ENCODE measurements at places on chromosomes 2 and 18.

DNA sequence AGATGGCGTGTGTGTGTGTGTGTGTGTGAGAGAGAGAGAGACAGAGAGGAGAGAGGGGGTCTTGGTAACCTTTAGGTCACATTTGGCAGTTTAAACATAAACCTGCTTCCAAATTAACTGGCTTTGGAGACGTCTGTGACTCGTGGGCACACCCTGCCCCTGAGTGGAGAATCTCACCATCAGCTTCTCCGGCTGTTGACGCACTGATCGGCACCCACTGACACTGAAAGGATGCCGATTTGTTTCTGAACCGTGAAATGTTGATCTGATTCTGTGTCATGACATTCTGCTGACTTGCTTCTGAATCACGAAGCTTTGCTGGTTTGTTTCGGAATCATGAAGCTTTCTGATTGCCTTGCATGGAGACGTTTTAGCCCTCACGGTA lies 114.7 kb downstream of the RTP5 start:
- DNase-seq, result no peak

- DNase-seq, result no peak
Measured at GRCh38 chr2:46334389-46335271, 37.4 kb downstream of the EPAS1 start.

DNA sequence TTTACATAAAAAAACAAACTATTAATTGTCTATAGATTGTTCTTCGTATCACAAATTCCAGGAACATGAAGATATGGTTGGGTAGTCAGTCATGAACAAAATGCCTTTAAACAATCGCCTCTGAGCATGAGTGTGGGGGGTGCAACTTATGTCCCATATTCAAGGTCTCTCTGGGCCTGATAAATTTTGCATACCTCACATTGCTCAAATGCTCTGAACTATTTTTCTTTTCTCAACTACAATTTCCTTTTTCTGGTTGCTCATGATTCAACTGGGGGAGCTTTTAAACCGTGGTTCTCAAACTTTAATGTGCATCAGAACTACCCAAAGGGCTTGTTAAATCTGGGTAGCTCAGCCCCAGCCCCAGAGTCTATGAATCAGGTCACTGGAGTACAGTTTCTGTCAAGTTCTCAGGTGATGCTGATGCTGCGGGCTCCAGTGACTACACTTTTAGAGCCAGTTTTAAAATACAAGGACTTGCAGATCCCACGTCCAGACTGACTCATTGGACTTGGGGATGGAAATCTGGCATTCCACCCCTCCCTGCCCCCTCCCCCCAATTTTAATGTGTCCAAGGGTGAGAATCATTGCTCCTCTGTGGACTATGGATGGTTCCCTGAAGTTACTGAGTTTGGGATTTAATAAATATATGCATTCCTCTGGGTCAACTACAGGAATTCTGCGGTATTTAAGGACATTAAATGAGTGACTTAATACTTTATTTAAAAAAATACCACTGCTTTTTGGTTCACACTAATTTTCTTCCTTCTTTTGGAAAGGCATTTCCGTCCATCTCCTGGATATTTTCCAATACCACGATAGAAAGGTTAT lies 1.5 kb upstream of the GPD2 start:
- no peak for DNase-seq

DNA sequence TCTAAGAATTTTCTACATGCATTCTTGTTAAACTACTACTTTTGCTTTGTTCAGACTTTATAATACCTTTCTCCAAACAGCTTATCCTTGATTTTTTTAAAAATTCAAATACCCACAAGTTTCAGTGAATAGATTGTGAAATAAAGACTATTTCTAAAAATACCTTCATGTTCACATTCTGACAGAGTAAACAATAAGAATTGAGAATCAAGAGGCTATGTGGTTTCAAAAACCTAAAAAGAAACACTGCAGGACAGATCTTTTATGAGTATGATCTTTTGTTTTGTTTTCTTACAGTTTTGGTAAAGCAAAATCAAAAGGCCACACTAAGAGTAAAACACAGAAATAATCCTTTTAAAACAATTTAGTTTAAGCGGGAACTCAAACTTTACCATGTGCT lies 21.2 kb downstream of the ALS2 start:
- no peak for DNase-seq

GRCh38 chr2:120419073-120419472 lies 73.1 kb downstream of the INHBB start:
- DNase-seq, result no peak

- DNase-seq, result no peak
Measured at GRCh38 chr2:28809927-28810326, 707 bp upstream of the SPDYA start.

DNA sequence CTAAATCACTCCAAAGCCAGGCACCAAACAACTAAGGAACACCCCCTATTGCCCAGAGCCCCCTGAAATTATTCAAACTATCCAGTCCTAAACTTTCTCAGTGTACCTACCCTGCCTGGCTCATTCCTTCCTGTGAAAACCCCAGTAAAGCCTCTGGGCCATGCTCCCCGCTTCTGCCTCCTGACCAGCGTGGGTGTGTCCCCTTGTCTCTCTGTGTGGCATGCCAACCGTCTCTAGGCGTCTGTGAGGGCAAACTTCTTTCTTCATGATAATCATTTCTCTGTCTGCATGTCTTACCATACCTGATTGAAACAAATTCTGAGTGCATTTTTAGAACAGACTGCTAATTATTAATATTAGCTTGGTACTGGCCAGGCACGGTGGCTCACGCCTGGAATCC lies 109.0 kb upstream of the MSH2 start:
- DNase-seq, result no peak

- no peak for DNase-seq
Measured at GRCh38 chr18:10201659-10202058, 252.8 kb upstream of the APCDD1 start.

- no peak for DNase-seq
Measured at GRCh38 chr2:24544456-24545115, 53.5 kb downstream of the NCOA1 start.

DNA sequence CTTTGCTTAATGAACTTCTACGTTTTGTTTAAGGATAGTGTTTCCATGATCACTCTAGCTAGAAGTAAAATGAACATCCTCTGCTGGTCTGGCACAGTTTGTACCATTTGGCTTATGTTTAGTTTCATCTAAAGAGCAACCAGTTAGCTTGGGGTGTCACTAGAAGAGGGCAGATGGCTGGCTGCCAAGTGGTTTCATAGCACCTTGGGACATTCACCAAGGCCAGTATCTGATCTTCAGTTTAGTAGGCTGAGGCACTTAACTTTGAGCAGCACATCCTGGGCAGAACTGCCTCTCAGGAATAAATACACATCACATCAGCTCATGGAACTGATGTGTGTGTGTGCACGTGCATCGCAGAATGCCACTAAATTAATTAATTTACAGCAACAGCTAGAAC lies 68.4 kb downstream of the NXPH2 start:
- no peak for DNase-seq

GRCh38 chr2:1862608-1863280 lies 118.4 kb upstream of the PXDN start:
- no peak for DNase-seq

DNA sequence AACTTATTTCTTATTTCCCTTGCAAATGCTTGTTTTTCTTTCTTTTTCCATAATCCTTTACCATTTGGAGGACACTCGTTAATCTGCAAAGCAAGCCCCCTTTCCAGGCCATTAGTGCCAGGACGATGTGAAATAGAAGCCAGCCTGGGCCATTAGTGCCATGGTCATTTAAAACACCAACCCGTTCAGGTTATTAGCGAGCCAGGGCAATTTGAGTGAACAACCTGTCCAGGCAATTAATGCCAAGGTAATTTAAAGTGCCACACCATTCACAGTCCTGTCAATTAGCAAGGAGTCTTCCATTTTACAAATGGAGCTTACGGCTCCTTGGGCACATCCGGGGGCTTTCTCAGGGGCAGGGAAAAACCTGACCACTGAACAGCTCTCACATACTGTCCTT lies 370.6 kb downstream of the HRH4 start:
- DNase-seq, result no peak

- DNase-seq, result no peak
Measured at GRCh38 chr2:39020383-39020782, 100.5 kb downstream of the SOS1 start.

DNA sequence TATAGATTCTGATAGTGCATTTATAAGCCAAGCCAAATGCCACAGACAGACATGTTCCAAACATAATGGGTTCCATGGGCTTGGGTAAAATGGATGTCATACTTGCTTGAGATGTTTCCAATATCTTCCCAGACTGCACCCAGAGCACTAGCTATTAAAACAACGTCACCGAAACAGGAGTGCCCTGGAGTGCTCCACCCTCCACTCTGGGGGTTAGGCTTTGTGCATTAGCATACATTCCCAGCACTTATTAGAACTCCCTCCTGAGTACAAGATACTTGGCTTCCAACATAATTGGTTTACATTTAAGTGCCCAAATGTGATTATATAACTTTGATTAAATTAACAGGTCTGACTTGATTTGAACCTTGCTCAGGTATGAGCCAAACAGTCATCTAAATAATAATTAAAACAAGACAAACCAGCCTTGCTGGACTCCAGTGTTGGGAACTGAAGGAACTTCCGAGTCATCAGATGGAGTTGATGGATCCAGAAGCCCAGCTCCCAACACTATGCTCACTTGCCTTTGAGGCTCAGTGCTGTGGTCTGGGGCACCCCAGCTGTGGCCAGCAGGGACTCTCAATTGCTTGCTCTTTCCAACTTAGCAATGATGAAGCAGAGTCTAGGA lies 60.5 kb upstream of the LGALSL start:
- DNase-seq, result no peak

DNA sequence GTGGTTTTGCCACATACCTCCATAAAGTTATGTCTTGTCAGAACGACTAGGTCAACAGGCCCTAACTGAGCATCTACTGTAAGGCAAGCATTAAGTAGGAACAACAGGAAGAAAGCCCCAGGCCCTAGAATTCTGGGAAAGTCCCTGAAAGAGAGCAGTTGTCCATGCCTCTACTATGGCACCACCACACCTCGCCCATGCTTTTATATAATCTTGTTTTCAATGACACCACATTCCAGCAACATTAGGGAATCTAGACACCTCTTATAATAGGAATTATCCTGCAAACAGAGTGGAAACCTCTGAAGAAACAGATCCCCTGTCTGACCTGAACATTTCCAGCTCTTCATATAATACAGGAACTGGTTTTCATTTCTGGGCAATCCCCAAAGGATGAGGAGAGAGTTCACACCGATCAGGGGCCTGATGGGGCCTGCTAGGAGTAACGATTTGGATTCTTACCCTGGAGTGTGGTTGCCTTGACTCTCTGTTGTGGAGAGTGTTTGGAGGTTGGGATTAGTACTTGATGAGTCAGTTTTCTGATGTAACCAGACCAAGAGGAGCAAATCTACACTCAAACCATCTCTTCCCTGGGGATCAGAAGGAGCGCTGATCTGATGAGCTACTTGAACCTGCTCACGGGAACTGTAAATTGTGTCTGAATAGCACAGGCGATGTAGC lies 31.9 kb upstream of the CEP68 start:
- no peak for DNase-seq

DNA sequence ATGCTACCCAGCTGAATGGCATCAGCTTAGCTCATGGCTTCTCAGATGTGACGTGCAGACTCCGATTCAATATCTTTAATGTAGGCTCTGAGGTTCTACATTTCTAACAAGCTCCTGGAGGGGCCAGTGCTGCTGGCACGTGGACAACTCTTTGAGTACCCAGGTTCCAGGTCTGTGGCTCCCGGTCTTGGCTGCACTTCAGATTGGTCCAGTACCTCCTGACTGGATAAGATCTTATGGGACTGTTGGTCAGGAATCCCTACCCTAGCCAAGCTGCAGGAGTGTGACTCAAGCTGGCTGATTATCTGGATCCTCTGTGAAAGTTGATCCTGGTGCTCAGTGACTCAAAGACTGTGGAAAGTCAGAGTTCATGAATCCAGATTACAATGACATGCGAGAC lies 222.1 kb downstream of the ANKRD30B start:
- no peak for DNase-seq

- no peak for DNase-seq
Measured at GRCh38 chr18:8153887-8154583, 455.2 kb upstream of the RAB12 start.

DNA sequence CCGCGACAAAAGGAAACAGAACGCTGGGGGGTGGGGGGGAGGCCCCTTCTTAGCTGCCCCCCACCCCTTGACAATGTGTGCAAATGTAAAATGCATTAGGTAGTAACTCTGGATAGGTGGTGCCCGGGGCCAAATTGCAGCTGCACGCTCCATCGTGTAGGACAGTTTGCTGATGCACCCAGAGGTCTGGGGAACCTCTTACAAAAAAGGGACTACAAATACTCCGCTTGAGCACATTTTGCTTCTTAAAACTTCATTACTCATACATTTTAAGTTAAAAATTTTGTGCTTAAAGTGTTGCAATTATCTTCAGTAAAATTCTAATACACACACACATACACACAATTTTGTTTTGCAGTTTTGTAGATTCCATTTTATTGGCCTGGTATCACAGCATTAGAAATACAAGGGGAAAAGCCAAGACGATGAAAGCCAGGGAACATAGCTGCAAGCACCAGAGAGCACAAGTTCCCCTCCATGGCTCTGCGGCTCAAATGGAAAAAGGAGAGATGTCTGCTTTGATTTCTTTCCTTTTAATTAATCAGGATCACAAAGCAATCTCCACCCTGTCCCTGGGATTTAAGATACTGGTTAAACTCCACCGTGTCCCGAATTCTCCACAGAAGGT lies 582.1 kb downstream of the ZEB2 start:
- no peak for DNase-seq

GRCh38 chr18:50432915-50433314 lies 58.1 kb downstream of the SKA1 start:
- no peak for DNase-seq

DNA sequence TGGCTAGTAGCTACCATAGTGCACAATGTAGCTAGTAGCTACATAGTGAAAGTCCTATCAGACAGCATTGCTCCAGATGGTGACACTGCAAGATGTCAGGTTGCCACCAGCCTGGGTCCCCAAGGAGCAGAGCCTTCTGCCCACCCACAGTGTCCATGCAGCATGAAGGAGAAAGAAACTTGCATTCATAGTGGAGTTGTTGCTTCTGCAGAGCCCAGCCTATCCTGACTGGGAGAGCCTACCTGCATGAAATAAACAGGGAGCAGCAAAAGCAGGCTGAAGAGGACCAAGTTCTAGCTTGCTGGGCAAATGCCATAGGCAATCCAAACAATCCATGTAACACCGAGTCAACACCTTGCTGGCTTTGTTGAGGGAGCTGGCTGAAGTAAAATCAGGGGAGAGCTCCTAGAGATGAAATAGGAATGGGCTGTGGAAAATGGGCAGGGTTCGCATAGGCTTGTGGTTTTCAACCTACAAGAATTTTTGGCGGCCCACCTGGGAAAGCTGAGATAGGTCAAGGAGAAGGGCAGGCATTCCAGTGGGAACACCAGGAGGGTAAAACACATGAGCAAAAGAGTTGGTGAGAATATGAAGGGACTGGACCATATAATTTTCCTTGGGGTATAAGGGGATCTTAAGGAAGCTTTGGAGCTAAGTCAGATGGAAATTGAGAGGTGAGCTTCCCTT lies 195.8 kb downstream of the CYP26B1 start:
- no peak for DNase-seq

All from NCI-H1092 (cell line).